ENCODE measurements at places on chromosomes 2 and 18.

DNA sequence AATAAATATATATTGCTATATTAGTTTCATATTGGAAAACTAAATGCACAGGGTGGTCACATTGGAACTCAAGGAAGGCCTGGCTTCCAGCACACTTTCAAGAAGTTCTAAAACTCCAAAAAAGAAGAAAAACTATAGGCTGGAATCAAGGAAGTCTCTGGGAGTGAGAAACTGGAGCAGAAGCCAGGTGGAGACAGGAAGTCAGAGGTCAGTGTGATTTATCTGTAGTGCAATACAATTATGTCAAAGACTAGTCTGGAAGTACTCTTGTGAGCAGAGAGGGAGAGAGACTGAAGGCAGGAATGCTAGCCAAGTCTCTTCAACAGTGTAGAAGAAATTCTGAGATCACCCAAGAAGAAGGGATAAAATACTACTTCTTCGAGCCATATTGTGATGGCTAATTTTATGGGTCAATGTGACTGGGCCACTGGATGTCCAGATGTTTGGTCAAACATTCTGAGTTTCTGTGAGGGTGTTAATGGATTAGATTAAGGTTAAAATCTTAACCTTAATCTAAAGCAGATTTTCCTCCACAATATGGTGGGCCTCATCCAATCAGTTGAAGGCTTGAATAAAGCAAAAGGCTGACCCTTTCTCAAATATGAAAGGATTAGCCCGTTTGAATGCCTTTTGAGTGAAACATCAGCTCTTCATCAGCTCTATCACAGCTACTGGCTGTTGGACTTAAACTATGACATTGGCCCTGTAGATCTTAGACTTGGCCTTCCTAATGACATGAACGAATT lies 208.0 kb downstream of the TDRD15 start:
- no peak for DNase-seq

DNA sequence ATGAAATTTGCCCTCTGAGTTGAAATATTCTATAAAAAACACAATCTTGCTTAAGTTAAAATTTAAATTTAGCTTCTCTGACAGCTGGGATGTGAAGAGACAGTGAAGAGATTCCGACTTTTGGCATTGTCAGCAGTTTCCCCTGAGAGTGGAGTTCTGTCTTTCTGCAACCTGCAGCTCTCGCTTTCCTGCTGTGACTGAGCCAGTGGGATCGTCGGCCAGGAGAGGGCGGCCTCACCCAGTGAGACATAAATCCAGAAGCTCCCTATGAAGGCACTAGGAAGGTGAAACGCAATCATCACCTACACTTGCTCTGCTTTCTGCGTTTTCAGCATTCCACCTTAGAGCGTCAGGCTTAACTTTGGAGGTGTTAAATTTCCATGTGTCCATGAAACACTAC lies 75.4 kb upstream of the HNMT start:
- DNase-seq, result no peak

DNA sequence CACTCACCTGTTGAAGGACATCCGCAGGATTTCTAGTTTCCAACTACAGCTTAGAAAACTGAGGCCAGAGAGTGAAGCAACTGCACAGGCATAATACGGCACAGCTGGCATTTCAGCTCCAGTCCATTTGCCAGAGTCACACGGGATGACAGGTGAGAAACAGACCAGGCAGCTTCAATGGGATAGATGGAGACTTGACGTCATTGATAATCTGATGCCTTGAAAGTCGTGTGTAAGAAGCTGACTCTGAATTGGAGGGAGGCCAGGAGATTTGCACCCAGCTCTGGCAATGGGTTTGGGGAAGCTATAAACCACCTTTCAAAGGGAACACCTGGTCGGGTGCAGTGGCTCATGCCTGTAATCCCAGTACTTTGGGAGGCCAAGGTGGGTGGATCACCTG lies 12.4 kb upstream of the DNMT3A start:
- DNase-seq, result no peak

- no peak for DNase-seq
These were observed 9.7 kb downstream of the STK39 start for GRCh38 chr2:168237741-168238140.

- DNase-seq, result no peak
These were observed 124.9 kb downstream of the DAW1 start for GRCh38 chr2:227996366-227996765.

GRCh38 chr2:204268971-204269370 lies 276.3 kb upstream of the PARD3B start:
- DNase-seq, result no peak

GRCh38 chr2:9336576-9337314 lies 86.6 kb downstream of the ITGB1BP1 start:
- DNase-seq, result no peak

- DNase-seq, result no peak
These were observed 98.0 kb upstream of the CXCR4 start for GRCh38 chr2:136215908-136216472.

- no peak for DNase-seq
These were observed 2.2 kb upstream of the IWS1 start for GRCh38 chr2:127528487-127528886.

DNA sequence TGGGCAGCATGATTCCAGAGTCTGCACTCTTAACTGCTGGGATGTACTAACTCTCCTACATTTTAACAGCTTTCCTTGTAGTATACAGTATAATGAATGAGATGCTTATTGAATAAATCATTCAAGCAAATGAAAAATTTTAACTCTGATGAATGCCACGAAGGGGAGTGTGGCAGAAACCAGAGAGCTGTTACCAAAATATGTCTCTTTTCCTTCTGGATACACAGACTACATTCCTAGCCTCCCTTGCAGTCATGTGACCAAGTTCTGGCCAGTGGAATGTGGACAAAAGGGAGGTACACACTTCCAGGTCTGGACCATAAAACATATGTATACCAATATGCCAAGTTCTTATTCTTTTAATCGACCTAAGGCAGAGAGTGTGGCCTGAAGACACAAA lies 1.7 kb upstream of the EML4 start:
- DNase-seq, result no peak

- no peak for DNase-seq
These were observed 189.9 kb downstream of the INO80D start for GRCh38 chr2:205895981-205896655.

GRCh38 chr2:100113990-100114433 lies 28.4 kb downstream of the AFF3 start:
- no peak for DNase-seq

DNA sequence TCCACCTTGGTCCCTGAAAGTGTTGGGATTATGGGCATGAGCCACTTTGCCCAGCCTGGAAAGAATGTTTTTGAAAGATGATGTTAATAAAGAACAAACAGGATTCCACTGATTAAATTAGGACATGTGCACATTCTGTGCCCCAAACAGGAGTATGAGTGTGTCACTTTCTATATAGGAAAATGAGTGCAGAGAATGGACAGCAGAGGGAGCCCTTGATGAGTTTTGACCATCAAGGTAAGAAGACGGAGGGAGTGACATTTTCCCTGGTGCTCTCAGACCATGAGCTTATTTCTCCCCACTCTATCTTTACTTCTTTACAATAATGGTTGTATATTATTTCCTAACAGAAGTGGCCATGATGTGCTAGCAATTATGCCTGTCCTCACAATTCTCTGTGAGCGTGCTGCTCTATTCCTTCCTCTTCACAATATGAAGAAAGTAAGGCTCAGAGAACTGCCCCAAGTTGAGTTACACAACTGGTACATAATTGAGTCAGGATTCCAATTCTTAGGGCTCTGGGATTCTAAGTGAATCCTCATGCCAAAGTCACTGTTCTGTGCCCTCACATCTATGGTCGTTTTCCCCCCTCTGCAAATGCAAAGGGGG lies 20.6 kb downstream of the RPL37A start:
- DNase-seq, result peak; percentile 36

GRCh38 chr2:239277401-239278085 lies 123.3 kb downstream of the HDAC4 start:
- no peak for DNase-seq

DNA sequence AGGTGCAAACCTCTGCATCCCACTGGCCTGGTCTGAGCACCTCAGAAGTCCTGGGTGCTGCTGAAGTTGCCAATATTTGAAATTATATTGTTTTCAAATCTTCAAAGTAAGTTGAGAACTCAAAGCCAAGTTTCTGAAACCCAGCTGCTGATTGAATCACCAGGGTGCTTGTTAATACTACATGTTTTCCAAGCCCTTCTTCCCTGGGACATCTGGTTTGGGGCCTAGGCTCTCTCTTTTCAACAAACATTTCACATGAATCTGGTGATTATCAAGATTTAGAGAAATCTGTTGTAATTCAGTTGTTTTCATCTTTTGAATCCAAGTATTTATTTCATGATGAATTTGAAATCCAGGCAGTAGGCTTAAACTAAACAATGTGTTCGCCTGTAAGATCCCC lies 24.4 kb downstream of the MLPH start:
- DNase-seq, result no peak

DNA sequence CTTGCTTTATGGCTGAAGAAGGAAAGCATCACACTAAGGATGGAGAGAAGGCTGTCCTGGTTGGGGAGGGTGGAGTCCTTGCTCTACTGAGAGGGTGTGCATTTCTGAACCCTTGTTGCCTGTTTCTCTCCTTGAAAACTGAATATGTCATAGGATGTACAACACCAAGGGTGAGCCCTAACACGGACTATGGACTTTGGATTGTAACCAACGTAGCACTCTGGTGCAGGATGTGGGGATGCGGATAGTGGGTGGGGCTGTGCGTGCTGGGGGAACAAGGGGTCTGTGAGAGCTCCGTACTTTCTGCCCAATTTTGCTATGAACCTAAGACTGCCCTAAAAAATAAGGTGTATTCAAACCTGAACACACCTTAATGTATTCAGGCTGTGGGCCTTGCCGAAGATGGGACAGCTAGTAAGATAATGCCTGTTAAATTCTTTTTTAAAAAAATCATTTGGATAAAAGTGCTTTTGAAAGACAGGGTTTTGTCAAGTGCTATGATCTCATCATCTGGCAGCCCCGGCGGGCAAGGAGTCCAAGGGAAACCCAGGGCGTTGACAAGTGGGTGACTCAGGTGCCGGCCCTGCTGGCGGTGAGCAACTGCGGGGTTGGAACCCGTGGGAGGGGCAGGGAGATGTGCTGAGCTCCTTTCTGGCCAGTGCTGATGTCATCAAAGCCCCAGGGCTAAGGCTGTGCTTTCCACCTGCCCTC lies 54.0 kb downstream of the GATA6 start:
- DNase-seq, result peak; percentile 9

GRCh38 chr18:13538630-13539029 lies 187.7 kb downstream of the FAM210A start:
- DNase-seq, result no peak

DNA sequence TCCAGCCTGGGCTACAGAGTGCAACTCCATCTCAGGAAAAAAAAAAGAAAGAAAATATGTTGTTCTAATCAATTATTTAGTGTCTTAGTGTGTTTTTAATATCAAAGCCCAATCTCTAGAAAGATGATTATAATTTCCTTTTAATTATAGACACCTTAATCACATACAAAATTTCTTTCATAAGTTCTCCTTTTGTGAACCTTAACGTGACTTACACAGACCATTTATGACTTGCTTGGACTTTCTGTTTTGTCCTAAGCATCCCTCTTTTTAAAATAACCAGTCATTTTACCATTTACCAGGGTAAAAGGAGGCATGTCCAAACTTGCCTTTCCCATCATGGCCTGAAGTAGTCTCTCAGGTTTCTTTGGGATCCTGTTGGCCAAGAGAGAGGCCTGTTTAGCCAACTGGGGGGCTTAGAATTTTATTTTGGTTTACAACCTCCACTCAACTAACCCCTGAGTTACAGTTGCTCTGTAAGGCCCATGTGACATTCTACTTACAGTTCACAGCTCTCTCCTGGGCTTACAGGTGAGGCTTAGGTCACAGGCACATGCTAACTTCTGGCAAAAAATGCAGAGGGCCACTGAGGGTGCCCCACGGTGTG lies 23.9 kb upstream of the GPR155 start:
- DNase-seq, result no peak

GRCh38 chr18:37219257-37219656 lies 346.3 kb downstream of the CELF4 start:
- DNase-seq, result no peak

DNA sequence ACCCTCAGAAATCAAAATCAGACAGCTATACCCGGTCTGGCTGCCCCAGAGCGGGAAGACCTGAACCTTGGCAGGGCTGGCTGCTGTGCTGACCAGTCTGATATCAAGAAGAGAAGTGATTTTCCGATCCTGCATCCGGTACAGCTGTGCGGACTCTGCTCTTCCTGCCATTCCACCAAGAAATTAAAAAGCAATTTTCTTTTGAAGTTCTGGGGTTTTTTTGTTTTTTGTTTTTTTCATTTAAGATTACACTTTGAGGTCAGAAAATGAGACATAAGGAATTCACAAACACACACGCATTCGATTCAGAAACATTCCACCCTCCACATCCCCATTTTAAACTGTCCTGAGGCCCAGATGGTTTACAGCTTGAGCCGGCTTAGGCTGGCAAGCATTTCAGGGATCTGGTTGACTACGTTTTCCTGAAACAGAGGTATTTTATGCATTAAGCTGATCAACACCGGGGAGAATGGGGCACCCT lies 156.5 kb downstream of the COL6A3 start:
- no peak for DNase-seq

DNA sequence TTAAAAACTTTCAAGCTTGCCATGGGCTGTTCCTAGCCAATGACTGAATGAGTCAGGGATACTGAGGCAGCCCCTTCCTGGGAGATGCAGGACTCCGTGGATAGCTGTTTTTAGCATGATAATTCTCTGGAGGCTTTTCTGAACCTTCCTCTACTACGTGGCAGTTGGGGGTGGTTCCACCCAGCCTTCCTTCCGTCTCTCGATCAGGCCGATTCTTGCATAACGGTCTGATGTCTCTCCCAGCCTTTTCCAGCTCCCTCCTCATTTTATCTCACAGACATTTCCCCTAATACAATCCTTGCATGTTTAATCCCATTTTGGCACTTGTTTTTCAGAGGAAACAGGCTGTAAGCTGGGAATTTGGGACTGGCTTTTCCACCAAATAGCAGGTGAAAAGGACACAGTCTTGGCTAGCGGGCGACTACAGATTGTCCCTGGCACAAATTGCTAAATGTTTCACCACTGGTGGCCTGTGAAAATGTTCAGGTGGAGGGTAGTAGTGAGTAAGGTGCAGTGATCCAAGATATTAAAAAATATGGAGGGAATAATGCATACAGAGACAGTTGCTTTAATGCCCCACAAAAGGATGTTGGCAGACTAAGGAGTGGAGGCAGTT lies 21.0 kb upstream of the CTLA4 start:
- DNase-seq, result peak; percentile 47

DNA sequence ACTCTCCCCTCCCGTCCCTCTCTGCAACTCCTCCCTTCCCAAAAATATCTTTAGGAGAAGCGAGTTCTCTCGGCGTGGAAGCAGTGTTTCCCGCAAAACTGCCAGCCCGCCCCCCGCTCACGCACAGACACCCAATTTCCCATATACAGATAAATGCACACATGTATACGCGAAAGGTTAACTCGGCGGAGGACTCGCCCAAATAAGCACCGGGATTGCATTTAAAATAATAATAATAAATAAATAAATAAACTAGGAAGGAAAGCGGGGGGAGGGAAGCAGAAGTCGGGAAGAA lies 70.0 kb upstream of the PSMD14 start:
- no peak for DNase-seq

DNA sequence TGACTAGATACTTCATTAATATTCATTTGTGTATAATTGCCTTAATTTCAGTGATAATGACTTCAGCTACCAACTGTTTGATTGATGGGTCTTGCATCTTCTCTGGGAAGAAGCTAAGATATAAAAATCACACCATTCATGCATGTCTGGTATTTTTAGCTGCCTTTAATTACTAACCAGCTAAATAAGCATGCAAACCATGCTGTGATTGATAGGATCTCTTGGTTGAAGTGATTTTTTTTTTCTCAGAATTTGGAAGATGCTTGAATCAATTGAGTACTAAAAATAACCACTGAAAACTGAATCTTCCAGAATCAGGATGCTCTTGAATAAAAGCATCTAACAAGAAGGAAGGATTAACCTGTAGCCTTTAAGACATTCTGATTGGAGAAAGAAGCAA lies 668.8 kb downstream of the TDRD15 start:
- DNase-seq, result no peak

All from gastrocnemius medialis (tissue), 4 donors.